ENCODE measurements at places on chromosomes 1 and 21.

GRCh38 chr1:11751087-11751486 is 10.9 kb upstream of the C1orf167 start:
- DNase-seq: no peak

GRCh38 chr1:88890791-88891317 is 513 bp downstream of the GTF2B start:
- peak; percentile 39 for DNase-seq

GRCh38 chr1:109210058-109210457 is 3.7 kb upstream of the SARS1 start:
- DNase-seq: no peak

DNA sequence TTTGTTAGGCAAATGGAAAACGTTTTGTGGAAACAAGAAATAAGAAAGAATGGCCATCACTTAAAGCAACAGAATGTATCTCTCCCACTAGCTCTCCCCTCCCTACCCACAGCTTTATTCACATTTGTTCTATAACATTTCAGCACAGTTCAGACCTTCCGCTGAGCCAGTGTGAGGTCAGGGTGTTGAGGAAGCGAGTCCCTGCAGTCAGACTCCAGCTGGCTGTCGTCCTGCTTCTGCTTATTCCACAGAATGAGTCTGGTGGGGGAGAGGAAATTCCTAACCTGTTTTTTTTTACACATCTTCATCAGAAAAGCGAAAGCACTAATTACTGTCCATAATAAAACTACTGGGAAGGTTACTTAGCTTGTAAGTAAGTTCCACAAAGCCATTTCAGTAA is 39.0 kb downstream of the MRPL39 start:
- DNase-seq: no peak

GRCh38 chr1:245475126-245475525 is 320.3 kb downstream of the KIF26B start:
- DNase-seq: no peak

DNA sequence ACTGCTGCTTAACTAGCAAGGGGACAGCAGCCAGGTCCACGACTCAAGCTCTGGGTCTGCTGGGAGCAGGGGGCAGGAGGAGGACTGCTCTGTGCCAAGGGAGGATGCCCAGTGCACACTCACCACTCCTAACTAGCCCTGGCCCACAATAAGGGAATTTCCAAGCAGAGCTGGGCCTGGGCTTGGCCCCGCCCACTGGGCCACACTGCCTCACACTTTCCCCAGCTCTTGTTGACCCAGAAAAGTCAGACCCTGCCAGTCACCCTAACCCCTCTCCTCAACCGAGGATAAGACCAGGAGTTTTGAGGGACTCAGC is 18.7 kb downstream of the SLC9A1 start:
- DNase-seq: peak; percentile 39

GRCh38 chr21:33033961-33034413 is 8.3 kb downstream of the OLIG2 start:
- DNase-seq: no peak

DNA sequence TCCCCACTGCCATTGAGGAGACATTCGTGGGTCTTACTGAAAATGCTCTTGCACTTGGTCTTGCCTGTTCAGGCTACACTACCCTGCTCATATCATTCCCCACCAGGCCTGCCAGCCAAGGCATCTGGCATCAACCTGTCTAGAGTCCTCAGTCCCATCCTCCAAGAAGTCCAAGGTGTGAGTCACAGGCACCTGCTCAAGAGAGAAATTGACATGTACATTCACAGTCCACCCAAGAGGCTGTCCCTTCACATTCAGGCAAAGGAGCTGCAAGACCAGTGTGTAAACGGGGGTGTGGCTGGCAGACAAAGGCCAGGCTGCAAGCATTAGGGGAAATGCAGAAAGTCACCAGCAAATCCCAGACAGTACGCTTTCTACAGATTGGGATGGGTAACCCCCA is 13.1 kb upstream of the PLA2G2C start:
- no peak for DNase-seq

DNA sequence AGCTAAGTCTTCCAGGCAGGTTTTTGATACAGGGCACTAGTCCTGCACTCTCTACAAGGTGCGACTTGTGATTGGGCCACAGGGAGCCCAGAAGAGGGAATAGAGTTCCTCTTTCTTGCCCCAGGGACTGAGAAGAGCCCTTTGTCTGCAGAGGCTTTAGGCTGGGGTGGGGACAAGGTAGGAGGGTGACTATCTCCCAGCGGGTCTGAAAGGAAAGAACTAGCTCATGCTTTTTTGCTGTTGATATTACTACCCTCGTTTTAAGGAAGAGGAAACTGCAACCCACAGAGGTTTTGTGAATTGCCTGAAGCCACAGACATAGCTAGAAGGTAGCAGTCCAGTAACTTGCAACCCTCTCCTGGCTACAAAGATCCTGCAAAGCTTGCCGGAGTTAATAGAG is 615.2 kb downstream of the MATN1 start:
- no peak for DNase-seq

- DNase-seq: no peak
These were observed 74.3 kb upstream of the FAM3B start for GRCh38 chr21:41242238-41242829.

DNA sequence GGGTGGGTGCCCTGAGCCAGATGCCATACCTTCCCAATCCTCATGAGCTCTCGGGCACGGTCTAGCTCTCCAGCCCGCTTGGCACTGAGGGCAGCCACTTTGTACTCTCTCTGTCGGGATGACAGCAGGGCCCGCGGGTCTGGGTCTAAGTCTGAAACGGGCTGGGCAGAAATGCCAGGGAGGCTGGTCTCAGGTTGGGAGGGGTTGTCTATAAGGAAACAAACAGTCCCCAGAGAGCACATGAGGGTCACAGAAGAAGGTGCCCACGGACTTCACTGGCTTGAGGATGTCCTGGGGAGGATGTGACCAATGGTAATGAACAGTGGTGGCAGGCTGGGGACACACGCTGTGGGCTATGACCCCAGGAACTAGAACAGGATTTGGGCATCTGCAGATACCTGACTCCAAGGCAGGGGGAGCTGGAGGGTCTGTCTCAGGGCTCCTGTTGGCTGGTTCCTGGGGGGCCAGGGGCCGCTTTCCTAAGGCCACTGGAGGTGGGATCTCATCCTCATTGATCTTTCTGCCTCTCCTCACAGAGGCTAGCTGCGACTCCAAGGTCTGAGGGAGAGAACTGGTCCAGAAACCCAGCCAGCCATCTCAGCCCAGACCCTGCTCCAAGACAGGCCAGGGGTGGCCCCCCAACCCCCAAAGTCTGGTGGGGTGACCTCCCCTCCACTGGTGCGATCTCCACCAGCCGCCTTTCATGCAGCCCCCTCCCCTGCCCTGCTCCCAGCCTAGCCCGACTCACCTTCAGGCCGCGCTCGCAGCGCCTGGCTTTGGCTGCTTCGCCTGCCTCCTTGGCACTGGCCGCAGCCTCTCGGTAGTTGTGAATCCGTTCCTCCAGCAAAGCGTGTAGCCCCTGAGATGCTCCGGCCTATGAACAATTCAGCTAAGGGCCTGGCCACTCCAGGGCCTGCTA is 6.1 kb downstream of the CC2D1B start:
- DNase-seq: no peak

GRCh38 chr1:156645056-156645455 is 3.1 kb downstream of the BCAN start:
- no peak for DNase-seq

DNA sequence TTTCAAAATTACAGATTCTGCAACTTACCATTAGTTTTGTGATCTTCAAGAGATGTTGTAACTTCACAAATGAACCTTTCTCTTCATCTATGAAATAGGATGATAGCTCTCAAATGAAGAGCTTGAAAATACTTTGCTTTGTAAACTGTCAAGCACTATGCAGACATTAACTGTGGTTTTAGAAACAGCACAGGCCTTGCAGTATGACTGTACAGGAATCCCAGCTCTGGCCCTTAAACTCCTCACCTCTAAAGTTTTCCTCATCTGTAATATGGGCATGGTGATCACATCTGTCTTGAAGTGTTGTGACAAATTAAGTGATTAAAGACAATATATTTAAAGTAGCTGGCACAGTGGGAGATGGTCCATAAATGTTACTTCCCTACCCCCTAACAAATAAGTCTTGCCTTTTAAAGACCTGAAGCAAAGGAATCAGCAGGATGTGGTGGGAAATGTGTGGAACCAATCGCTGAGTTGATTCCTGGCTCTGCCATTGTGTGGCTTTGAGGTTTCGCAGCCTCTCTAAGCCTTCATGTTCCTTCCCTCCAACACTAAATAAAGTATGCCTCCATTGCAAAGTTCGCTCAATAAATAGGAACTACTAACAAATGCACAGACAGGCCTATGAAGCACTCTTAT is 5.5 kb upstream of the PTP4A2 start:
- DNase-seq: no peak

GRCh38 chr21:17612023-17612564 is 607 bp downstream of the BTG3 start:
- peak; percentile 42 for DNase-seq

GRCh38 chr1:157992833-157993146 is 655 bp upstream of the KIRREL1 start:
- DNase-seq: no peak

- DNase-seq: no peak
These were observed 165.8 kb downstream of the LYPLAL1 start for GRCh38 chr1:219339466-219339865.

DNA sequence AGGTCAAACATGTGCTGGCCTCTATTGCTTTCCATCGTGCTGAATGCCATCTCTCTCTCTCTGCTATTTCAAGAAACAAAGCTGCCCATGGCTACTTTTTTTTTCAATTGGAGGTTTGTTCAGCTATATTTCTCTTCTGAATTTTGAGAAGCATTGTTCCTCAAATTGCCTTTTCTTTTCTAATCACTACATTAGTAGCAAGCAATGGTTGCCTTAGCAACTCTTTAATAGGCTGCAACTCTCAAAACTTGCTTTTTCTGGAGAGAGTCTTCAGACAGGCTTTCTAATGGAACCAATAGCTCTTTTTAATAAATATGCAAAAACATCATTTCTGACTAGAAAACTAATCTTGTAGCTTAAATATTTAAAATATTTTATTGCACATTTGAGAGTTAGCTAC is 439.0 kb downstream of the LRRIQ3 start:
- no peak for DNase-seq

- DNase-seq: no peak
These were observed 64.0 kb upstream of the SELENON start for GRCh38 chr1:25735956-25736529.

- DNase-seq: peak; percentile 27
These were observed 572 bp downstream of the LPGAT1 start for GRCh38 chr1:211830055-211830327.

DNA sequence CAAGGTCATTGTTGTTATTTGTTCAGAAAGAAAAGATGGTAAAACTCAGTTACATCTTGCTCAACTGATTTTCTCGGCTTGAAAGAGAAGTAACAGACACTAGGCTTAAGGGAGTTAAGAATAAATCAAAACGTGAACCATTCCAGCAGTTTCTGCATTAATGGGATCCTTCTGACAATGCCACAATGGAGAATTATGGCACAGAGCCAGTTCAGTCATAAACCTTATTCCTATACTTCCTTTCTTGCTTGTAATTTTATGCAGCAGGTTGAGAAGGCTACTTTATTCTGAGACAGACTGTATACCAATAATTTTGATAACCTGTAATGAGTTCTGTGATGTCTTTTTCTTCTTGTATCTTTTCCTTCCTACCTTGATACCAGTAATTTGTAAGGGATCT is 167.0 kb downstream of the C1orf21 start:
- no peak for DNase-seq

DNA sequence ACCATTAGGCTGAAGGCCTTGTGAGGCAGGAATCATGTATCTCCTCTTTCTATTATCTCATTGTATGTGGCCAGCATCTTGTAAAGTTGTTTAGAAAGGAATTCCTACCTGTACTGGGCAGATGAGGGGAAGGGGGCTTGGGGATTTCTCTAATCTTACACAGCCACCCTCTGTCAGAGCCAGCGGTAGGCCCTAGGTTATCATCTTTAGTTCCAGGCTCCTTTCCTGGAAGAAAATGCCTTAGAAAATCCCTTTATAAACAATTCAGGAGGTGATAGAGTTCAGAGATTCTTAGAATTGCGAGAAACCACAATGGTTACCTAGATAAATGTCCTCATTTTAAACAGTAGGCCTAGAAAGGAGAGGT is 35.2 kb downstream of the DPT start:
- no peak for DNase-seq

GRCh38 chr21:41045534-41046268 is 122.3 kb upstream of the BACE2 start:
- no peak for DNase-seq

DNA sequence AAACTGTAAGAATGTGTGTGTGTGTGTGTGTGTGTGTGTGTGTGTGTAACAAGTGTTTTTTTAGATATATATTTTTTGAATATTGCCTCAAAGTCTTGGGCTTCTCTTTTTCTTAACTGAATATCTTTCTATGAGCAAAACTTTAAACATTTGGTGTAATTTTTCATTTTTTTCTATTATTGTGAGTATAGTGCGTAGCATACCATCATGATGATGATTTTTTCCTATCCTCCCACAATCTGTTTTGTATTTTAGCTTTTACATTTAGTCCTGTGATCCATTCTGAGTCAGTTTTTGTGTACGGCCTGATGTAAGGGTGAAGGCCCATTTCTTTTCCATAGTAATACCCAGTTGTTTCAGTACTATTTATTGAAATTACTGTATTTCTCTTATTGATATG is 680.6 kb downstream of the TTLL7 start:
- no peak for DNase-seq

DNA sequence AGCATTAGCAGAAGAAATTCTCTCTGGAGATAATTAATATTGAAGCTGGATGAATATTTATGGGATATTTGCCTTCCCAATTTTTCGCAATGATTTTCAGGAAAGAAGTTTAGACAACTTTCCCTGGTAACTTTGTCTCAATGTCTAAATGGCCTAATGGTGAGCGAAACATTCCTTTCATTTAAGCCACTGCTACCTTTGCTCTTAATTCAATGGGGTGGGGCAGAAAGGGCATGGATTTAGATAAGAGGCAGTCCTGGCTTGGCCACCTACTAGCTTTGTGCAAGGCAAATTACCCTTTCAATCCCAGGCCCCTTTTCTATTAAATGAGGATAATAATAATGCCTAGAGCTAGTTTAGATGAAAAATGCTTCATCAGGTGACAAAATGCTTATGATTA is 27.1 kb upstream of the LYST start:
- no peak for DNase-seq

- no peak for DNase-seq
These were observed 70.0 kb upstream of the KIAA1614 start for GRCh38 chr1:180842491-180843275.

DNA sequence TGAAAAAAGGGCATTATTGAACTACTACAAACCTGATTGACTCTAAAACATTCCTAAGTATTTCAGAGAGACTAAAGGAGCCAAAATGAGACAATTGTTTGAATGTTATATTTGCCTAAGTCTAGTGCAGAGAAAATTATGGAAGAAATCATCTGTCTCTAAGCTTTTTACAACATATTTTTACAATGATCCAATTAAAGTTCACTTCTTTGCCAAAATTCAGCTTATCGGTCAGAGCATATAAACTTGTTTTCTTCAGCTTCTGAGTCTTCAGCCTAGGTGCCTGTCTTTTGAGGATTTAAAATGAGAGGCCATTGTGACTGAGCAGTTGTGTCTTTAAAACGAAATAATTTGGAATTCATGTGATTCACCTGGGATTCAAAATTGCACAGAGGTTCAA is 181.2 kb upstream of the SGIP1 start:
- DNase-seq: no peak

- no peak for DNase-seq
These were observed 112.3 kb downstream of the CRYAA start for GRCh38 chr21:43280949-43281633.

GRCh38 chr1:89844860-89845259 is 24.0 kb downstream of the LRRC8D start:
- DNase-seq: no peak

All from activated CD4-positive, alpha-beta T cell treated with anti-CD3 and anti-CD28 coated beads, Interleukin-2, amount 50 U/mL, for 48 hours (primary cell).